Caco-2 (cell line): ENCODE measurements at places on chromosomes 6 and 20.

GRCh38 chr20:57613481-57613921, 6.7 kb downstream of the ZBP1 start:
- no peak for DNase-seq

- DNase-seq, result no peak
These were observed 22.2 kb downstream of the PSMG4 start for GRCh38 chr6:3280866-3281465.

- DNase-seq, result no peak
These were observed 35.8 kb downstream of the SLC2A4RG start for GRCh38 chr20:63775096-63775978.

GRCh38 chr6:97009781-97010492, 85.4 kb downstream of the KLHL32 start:
- DNase-seq, result no peak

GRCh38 chr20:49698477-49698876, 15.2 kb downstream of the B4GALT5 start:
- no peak for DNase-seq

- no peak for DNase-seq
These were observed 125.6 kb downstream of the BCAS1 start for GRCh38 chr20:53944796-53945195.

DNA sequence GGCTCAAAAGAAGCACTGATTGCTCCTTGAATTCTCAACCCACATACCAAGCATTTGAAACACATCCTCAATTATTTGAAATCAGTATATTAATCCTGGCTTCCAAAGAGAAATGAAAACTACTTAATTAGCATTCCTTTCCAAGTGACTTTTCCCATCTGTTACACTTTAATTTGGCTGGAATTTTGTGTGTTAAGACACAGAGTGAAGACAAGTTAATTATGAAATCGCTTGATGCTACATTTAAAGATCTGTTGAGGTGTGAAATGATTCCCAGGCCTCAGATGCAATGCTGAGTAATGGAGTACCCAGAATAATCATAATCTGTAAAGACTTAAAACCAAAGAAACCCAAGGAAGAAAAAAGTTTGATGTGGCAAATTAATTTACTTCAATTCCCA, 241.4 kb downstream of the ADGB start:
- DNase-seq, result no peak

DNA sequence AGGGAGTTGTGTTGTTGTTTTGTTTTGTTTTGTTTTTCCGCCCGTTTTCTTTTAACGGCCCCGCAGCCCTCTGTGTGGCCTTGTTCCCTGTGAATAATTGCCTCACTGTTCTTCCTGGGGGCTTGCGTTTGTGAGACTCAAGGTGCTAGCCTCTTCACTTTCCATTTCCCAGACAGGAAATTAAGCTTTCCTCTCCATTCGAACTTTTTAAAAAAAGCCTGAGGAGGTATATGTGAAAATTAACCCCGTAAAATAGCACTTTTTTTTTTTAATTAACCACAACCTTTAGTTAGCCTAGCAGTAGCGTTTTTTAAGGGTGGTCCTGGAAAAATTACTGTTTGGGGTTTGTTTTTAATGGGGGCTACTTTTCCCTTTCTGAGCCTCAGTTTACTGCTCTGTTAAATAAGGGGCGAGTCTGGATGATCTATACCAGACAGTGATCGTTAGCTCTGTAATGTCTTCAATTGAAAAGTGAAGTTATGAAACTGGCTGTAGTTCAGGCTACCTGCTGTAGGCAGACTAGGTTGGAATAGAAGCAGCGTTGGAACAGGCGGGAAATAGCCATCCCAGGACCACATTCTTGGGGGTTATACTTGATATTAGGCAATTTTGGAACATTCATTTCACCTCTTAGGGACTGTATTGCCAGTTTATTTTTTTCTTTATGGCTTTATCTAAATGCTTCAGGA, 1.7 kb downstream of the STX16 start:
- DNase-seq, result no peak

GRCh38 chr6:113649276-113649675, 207.9 kb upstream of the MARCKS start:
- no peak for DNase-seq

DNA sequence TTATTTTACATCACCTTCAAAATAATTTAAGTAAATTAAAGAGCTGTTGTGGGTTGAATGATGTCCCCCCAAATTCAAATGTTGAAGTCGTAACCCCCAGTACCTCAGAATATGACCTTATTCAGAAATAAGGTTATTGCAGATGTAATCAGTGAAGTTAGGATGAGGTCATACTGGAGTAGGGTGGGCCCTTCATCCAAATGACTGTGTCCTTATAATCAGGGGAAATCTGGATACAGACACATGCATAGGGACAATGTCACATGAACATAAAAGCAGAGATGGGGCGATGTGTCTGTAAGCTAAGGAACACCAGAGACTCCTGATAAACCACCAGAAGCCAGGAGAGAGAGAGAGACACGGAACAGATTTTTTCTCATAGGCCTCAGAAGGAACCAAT, 13.3 kb upstream of the IL20RA start:
- no peak for DNase-seq

- no peak for DNase-seq
These were observed 810 bp downstream of the LAMP5 start for GRCh38 chr20:9515214-9515585.

- peak; percentile 85 for DNase-seq
These were observed 4.6 kb upstream of the RAE1 start for GRCh38 chr20:57346477-57346876.

GRCh38 chr6:168525926-168526630, 85.1 kb downstream of the SMOC2 start:
- no peak for DNase-seq

GRCh38 chr6:25882051-25882496, 8.0 kb upstream of the SLC17A3 start:
- no peak for DNase-seq

- DNase-seq, result no peak
These were observed 154.0 kb downstream of the JARID2 start for GRCh38 chr6:15399641-15400470.

- DNase-seq, result no peak
These were observed 17.9 kb downstream of the LAMP5 start for GRCh38 chr20:9532069-9532838.

GRCh38 chr6:140923048-140923447, 1209.7 kb upstream of the GJE1 start:
- no peak for DNase-seq

DNA sequence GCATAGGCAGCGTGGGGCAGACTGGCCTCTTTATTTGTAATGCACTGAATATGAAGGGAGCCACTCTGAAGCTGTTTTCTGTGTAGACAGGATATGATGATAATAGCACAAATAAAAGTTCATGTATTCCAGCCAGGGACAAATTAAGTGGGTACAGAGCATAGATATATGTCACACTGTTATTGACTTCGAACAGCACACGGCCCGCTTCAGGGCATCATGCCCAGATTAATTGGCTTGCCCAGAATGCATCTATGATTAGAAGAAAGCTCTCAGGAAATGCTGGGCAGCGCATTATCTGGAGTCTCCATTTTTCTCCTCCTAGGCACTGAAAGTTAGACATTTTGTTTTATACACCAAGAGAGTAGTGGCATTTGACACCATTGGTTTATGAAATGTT, 26.3 kb upstream of the SASH1 start:
- DNase-seq, result no peak

DNA sequence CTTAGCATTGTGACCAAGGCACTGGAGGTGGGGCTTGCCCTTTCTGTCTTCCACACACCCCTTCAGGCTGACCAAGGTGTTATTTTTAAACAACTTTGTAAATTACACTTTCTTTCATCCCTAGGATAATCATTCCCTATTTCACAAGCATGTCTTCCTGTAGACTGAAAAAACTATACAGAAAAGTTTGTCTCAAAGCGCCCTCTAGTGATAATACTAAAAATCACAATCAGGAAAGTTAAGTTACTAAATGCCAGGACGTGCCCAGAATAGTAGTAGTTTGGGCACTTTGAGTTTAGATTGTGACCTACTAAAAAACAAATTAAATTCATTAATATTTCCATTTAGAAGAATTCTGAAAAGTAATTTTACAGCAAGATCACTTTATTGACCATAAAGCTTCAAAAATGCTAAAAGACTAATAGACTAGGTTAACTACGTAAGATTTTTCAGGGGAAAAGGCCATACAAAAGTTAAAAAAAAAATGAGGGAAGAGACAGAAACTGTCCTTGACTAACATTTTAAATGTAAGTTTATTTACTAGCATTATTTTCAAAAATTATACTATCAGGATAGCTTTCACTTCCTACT, 123.3 kb upstream of the DUSP22 start:
- no peak for DNase-seq

DNA sequence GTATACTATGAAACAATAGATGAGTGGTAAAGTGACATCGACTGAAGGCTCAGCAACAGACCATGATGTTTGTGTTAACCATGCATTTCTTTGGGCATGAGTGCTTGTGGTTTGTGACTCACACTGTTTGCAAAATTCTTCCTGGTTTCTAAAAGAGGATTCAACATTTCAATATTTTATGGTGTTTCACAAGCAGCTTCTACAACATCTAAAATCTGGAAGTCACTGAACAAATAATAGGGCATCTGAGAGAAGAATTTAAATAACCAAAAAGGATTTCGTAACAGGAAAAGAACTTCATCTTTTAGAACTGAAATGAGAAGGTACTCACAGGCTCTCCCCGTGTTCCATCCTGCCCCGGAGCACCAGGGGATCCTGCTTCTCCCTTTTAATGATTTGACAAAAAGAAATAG, 146.2 kb downstream of the COL21A1 start:
- no peak for DNase-seq

DNA sequence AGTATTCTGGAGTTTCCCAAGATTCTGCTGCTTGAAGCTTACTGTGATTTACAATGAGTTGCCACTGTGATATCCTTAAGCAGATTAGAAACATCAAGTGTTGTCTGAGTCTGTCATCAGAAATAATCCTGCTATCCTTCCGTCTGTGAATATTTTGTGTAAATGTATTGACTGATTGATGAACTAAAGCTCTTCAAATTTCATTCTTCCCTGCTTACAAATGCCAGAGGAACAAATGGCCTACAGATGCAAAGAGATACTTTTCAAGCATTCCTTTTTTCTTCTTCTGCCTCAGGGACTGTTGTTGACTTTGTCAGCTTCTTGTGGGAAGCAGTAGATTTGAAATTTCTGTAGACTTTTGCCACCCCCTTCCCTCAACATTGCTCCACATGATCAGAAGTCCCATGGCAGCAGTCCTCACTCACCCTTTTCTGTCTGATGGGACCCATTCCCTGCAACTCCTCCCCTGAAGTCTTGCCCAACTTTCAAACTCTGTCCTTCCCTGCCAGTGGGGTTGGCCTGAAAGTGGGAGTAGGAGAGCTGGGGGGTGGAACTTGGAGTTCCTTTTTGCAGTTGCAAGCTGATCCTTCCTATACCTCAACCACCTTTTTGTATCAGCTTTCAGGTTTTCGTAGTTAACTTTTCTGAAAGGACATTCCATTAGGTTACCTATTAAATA, 38.5 kb upstream of the MLIP start:
- no peak for DNase-seq

DNA sequence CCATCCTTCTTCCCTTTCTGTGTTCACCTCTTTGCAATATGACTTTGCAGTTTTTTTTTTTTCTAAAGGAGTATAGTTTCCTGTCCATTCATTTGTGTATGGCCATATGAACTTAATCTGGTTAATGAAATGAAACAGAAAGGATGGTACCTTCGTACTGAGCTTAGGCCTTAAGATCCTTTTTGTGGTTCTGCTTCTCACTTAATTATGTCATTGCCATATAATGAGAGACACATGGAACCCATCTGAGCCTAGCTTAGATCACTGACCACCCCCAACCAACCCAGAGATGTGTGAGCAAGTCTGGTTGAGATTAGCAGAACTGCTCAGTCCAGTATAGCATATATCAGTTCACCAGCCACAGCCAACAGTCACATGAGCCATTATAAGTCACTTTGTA, 1179.6 kb downstream of the HACE1 start:
- DNase-seq, result no peak

GRCh38 chr6:163501439-163501838, 86.9 kb downstream of the QKI start:
- DNase-seq, result no peak

- DNase-seq, result no peak
These were observed 479.7 kb upstream of the MARCKS start for GRCh38 chr6:113377362-113377942.

DNA sequence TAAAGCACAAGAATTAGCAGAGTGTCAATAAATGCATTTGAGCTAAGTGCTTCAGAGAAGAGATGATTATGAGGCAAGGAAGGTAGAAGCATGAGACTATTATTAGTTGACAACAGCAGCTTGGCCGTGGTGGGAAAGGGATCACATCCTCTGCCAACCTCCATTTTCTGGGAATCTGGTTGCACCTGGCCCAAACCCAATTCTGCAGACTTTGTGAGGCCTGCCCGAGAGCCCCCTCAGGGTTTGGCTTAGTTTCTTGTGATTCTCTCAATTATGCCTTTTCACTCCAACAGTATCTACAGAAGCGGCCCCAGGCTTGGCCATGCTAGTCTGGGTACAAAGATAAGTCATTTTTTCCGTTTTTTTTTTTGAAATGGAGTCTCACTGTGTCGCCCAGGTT, 111.0 kb upstream of the B3GAT2 start:
- no peak for DNase-seq

DNA sequence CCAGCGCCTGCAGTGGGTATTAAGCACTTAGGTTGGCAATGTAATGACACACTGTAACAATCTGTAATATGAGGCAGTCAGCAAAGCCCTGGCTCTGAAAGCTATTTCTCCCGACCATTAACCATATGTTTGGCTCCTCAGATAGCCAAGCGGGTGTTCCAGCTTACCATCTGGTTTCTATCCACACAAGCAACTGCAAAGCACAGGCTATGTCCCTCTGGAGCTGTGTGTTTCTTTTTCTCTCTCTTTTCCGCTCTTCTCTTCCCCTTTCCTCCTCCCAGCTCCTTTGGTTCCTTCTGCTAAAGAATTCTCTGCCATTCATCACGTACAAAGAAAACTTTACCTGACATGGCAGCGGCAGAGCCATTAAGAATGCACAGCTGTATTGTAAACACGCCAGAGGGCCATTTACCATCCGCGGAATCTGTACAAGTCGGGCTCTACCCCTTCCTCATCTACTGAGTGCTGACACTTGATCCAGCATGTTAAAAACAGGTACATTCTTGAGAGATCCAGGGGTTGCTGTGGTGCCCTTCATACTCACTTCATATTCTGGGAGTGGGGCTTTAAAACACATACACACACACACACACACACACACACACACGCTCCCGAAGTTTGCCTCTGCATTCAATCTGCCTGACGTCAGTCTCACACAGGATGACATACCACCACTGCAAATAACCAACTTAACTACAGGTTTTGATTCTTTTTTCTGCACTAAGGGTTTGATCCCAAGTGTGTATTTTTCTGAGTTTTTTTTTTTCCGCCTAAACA, 77.2 kb downstream of the BACH2 start:
- no peak for DNase-seq
